Renal cortex interstitium (tissue), 15 donors: ENCODE measurements at places on chromosomes 13 and 19. TPM values are rescaled to one million over a fixed set of nuclear protein-coding genes. Genes with fewer than 3 reads are reported as not detected.
A peak's percentile ranks its signal among the peaks of the same experiment; 100 is the strongest.

- no peak for DNase-seq
Measured at GRCh38 chr13:41405367-41405766, 52.0 kb upstream of the RGCC start.

- DNase-seq = no peak
Measured at GRCh38 chr19:39037194-39037593, 4.8 kb upstream of the FBXO27 start.

- DNase-seq = no peak
Measured at GRCh38 chr19:43354305-43354627, 780 bp downstream of the CD177 start.

The FXYD1 gene
- 22.3 TPM for polyA plus RNA-seq

The BST2 gene
- 115 TPM for polyA plus RNA-seq

GRCh38 chr13:52809310-52809769, 39.1 kb downstream of the PCDH8 start:
- peak; percentile 47 for DNase-seq

The SIAH3 gene
- 0.69 TPM for polyA plus RNA-seq

DNA sequence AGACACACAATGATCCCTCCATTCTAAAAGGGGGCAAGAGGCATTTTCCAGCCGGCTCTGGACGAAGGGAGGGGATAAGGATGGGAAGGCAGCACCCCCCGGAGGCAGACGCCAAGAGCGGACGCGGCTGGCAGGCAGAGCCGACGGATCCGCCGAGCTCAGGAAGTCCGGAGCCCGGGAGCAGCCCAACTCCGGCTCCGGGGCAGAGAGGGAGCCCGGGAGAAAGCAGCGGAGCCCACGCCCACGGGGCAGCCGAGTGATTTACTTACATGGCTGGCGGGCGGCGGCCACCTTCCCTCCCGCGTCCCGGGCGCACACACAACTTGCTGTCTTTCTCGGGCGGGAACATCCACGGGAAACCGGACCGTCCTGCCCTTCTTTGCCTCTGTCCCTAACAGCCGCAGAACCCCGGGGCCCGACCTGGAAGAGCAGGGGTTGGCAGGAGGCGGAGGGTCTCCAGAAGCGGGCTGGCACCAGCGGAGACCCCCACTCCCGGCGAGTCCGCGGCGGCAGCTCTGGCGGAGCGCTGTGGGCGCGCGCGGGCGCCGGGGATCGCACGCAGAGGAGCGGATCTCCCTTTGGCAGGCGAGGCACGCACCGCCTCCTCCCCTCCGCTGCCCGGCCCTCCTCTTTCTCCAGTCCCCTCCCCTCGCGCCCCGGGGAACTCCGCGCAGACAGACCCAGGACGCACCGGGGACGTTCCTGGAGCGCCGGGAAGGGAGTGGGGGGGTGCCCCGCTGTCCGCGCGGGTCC, at the start of gene LHFPL6:
Gene LHFPL6, minus strand, starts transcription at position 580 of the 753 bp plus-strand sequence.
- DNase-seq = peak; percentile 65

The LILRB3 gene
- polyA plus RNA-seq = 1.0 TPM
